Suppressor macrophage treated with lipopolysaccharide for 4 hours (primary cell): ENCODE measurements at places on chromosomes 1 and 21.

DNA sequence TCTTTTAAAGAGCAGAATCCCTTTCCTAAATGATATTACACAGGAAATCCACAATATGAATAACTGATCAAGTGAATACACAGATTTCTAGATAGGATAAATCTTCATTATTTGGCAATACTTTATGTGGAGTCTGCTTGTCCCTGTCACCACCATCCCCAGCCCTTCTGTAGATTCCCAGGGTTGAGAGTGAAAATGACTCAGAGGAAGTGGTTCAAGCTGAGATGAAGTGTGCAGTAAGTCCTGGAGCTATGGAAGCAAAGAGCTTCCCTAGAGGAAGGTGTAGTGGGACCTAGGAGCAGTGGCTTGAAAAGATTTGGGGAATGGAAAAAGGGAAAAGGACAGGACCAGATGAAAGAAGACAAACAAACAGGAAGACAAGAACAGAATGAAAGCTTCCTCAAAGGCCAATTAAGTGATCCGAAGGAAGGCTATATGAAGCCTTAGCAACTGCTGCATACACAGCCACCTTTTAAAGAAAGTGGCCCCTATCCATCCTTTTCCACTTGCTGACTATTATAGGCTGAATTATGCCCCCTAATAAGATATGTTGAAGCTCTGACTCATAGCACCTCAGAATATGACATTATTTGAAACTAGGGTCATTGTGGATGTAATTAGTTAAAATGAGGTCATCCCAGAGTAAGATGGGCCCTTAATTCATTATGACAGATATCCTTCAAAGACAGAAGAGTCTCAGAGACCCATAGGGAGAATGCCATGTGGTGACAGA lies 96.5 kb upstream of the CAMK1G start:
- DNase-seq, result no peak

- no peak for DNase-seq
Measured at GRCh38 chr1:6207075-6207885, 1.4 kb downstream of the RNF207 start.

GRCh38 chr21:44324854-44325107 lies 14.4 kb downstream of the CFAP410 start:
- DNase-seq, result no peak

DNA sequence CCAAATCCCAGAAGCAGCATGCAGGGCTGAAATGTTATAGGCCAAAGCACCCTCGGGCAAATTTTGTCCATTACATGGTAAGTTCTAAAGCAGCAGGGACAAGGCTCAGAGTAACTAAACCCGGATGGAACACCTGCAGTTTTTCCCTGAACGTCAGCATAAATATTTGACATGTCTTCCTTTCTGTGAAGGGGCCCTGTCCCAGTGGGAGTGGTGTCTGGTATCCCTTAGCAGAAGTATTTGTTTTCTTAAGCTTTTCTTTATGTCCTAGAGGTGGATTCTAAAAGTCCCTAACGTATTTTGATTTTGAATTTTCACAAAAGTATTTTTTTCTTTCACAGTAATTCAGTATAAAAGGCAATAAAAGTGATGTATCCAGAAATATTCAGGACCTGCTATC lies 223.9 kb downstream of the ST6GALNAC3 start:
- no peak for DNase-seq

GRCh38 chr1:63277195-63278192 lies 44.9 kb upstream of the FOXD3 start:
- DNase-seq, result no peak

GRCh38 chr1:6902153-6902552 lies 116.9 kb downstream of the CAMTA1 start:
- DNase-seq, result no peak

- DNase-seq, result no peak
Measured at GRCh38 chr21:27045281-27045985, 78.5 kb upstream of the ADAMTS5 start.

DNA sequence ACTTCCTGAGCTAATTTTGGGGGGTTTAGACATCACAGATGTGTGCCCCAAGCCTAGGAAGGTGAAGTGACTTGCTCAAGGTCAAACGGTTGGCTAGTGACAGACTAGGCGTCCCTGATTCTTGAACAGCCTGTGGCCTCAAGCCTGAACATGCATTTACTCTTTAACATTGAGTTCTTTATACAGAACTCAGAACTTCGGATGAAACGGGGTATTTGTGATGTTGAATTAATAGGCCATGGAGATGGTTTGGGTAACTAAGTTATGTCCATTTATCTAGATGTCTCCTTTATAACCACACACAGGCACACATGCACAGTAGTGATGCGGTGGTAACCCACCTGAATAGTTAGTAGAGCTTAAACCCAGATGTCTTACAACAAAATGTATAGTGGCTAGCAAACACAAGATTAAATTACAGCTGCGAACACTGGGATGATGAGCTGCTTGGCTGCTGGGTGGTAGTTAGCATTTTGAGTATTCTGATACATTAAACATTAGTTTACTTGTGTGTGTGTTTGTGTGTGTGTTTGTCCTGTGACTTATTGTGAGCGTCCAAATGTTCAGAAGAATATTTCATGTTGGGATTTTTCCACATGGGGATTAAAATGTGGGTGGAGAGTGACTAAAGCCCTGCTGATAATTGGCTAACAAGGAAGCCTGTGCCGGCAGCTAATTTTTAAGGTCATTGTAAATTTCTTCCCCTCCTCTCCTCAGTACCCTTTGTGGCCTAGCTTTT lies 2.3 kb downstream of the ATP1A1 start:
- DNase-seq, result peak; percentile 66

- no peak for DNase-seq
Measured at GRCh38 chr1:218851586-218851985, 322.1 kb upstream of the LYPLAL1 start.

DNA sequence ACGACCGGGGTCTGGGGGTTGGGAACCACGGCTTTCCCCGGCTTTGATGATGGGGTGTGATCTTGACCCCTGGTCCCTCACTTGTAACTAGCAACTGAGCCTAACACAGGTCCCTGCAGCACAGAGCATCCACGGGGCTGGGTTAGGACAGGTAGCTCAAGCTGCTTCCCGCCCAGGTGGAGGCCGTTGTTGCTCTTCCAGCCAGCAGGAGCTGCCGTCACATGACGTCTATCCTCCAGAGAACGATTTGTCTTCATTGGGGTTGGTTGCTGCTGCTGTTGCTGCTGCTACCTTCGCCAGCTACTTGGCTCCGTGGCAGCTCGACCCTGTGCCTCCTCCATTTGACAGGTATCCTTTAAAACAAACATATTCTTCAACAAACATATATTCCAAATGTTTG lies 74.3 kb upstream of the ADAR start:
- no peak for DNase-seq

GRCh38 chr1:236025836-236026235 lies 39.1 kb downstream of the NID1 start:
- DNase-seq, result no peak

DNA sequence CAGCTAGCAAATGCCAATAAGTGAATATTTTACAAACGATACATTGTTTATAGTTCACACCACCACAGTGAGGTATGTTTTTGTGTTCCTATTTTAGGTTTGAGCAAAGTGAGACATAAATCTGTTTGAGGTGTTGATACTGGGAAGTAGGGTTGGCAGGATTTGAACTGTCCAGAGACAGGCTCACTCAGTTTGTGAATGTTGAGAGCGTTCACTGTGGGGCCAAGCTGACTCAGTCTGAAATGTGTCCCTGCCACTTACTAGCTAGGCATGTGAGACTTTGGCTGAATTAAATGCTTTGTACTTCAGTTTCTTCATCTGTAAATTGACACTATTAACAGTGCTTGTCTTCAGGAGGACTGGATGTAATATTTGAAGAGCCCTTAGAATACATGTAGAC lies 35.1 kb downstream of the DIRAS3 start:
- DNase-seq, result no peak

DNA sequence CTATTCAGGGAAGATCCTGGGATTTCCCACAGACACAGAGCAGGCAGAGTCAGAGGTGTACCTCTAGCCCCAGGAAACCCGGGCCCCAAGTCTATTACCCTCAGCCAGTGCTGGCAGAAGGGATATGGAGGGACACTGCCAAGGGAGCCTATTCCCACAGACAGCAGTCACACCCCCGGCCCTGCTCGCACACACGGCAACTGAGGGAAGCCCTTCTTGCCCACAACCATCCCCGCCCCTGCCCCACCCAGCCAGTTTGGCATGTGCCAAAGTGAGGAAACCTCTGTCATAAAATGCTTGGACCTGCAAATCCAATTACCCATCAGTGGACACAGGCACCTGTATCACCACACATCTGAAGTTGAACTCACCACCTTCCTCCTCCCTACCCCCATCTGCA lies 6.5 kb downstream of the CACNA1S start:
- DNase-seq, result no peak

- peak; percentile 40 for DNase-seq
Measured at GRCh38 chr1:51313961-51314777, 16.2 kb downstream of the TTC39A start.

DNA sequence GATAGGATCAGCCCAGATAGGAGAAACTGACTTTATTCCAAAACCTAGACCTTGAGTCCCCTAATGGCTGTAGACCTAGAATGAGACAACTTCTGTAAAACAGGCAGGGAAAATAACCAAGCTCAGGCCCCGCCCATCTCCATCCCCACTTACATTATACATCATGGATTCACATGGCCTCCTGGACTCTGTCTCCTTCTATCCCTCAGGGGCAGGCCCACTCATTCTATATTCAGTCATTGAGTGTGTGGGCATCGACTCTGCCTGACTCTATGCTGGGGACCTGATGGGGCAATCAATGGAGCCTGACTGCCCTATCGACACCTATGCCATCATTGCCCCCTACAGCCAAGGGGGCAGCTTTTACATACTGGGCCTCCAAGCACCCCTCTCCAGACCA lies 6.4 kb downstream of the AVPR1B start:
- DNase-seq, result no peak

DNA sequence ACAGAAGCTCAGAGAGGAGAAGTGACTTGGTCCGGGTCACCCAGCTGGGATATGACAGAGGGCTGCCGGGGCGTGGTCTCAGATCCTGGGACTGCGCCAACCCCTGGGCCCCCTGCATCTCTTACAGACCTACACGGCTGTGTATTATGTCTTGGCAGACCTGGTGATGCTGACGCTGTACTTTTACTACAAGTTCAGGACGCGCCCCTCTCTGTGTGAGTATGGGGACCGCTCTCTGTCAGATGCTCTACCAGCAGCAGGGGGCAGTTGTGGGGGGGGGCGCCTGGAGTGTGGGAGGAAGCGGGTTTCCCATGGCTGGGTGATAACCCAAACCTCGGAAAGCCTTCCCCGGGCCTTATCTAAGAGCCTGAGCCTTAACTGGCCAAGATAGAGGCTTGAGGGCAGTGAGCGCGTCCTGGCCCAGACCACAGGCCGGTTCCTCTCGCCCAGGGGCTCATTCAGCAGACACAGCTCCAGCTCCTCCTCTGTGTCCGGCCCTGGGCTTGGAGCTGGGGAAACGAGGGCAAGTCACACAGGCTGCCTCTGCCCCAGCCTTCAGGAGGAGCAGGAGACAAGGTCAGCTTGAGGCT lies 13.3 kb downstream of the SLC66A1 start:
- no peak for DNase-seq

DNA sequence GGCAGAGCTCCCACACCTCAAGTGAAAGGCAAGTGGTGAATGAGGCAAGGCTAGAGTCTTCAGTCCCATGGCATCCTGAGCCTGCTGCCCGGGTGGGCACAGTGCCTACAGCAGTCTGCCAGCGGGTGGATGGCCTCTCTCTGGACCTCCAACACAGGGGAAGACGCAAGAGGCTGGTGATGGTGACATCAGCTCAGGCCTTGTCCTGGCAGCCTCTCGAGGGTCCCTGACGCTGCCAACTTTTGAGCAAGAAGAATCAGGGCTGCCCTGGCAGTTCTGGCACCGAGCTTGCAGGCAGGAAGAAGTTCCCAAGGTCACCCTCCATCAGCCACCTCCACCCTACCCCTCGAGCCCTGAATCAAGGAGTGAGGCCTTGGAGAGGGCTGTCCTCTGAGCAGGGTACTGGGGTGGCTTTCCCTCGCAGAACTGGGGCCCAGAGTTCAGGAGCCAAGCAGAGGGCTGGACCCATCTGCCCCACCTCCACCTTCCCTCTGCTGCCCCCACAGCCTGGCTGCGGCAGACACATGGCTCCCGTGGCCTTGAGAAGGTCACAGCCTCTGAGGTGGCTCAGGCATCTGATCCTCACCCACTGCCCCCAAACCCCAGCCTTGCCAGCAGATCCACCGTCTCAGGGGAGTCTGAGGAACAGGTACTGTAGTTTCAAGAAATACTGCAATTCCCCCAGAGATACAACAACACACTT lies 5.8 kb downstream of the RAP1GAP start:
- DNase-seq, result no peak

DNA sequence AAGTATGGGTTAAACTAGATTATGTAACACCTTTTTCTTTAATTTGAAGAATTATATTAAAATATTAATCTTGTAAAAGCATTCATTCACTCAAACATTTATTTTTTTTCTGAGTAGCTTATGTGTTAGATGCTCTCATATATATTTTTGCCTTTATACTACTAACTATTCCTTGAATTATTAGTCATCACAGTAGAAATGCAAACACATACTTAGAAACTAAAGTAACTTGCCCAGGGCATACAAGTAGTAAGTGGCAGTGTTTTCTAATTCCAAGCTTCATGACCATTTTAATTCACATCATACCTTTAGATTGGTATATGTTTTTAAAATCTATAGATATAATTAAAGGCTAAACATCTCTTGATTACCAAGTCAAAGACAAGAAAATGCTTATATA lies 1271.0 kb downstream of the BRINP3 start:
- no peak for DNase-seq

GRCh38 chr1:70874818-70875217 lies 172.8 kb downstream of the PTGER3 start:
- no peak for DNase-seq

GRCh38 chr21:35641271-35642016 lies 418.9 kb downstream of the SETD4 start:
- DNase-seq, result no peak

DNA sequence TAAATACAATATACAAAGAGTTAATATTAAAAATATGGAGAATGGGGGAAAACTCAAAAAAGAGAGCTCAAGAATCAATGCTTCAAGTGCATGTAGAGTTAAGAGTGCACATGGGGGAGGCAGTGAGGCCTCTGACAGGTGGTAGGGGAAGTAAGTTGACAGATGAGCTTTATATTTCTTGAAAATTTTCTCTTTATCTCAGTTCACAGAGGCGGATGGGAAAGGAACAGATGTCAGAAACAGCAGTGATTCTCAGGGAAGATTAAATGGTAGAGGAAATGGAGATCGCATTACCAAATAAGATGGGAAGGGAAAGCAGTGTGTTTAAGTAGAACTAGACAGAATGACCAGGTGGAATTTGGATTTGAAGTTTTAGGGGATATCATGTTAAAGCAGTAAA lies 200.1 kb upstream of the C1orf105 start:
- no peak for DNase-seq

DNA sequence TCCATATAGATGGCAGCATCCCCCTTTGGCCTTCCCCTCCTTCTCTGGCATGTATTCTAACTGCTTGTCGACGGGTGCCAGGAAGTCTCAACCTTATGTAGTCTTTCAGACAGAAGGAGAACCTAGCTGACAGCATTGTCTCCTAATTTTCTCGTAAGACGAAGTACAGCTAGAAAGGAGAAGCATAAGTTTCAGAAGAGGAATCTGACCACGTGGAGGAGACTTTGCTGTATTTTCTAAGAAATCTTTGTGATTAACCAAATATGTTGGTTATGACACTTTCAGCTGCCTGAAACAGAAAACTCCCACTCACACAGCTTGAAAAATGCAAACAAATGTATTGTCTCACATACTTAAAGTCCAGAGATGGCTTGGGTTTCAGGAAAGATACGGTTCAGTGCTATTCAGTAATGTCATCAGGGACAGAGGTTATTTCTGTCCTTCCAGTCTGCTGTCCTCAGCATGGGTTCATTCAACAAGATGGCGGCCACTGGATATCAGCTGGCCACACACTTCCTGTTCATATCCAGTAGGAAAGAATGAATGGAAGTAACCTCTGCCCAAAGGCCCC lies 109.5 kb upstream of the ZNF648 start:
- peak; percentile 89 for DNase-seq
